ENCODE measurements at places on chromosomes 11 and 22.

DNA sequence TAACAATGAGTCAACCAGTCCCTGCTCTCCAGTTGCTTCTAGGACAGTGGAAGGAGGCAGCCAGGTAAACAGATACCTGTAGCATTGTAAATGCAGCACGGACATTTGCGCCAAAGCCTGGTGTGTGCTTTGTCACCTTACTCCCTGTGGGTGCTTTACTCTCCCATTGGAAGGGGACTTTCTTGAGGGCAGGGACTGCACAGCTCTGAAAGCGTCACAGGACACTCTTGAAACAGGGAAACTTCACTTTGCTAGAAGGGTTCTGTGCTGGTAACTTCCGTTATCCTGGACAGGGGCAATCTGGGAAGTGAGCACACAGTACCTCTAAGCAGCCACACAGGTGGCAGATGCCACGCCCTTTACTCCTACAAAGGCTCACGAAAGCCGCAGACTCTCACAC lies 99.8 kb downstream of the MYO18B start:
- no peak for DNase-seq

DNA sequence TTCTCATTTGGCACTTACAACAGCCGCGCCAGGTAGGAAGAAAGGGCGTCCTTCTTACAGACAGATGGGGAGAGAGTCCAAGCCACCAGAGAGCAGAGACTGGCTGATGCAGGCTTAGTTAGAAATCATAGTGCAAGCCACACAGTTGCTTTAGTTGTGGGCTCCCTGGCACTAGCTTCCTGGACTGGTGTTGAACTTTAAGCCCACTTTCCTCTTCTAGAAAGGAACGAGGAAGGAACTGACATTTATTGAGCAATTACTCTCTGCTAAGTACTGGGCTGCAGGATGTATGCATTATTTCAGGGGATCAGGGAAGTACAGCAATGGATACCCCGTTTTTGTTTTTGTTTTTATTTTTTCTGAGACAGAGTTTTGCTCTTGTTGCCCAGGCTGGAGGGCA lies 3.0 kb downstream of the BACE1 start:
- no peak for DNase-seq

- DNase-seq = peak; percentile 7
These were observed 133.4 kb downstream of the DCDC1 start for GRCh38 chr11:31236143-31236542.

DNA sequence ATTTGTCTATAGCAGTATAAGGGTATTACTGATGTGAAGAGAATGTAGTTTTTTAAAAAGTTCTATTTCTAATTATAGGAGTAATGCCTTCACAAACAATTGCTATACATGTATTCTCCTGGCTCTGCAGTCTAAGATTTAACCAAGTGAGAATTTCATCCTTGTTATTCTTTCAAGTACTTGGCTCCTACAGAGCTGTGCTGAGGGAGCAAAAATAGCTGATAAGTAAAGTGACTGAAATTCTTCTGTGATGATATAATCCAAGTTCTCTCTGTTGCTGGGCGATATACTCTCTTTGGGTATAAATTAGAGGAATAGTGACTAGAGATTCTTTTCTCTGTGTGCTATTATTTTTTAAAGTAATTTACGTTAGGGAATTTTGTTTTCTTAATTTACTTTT lies 68.0 kb downstream of the PGR start:
- DNase-seq = no peak

DNA sequence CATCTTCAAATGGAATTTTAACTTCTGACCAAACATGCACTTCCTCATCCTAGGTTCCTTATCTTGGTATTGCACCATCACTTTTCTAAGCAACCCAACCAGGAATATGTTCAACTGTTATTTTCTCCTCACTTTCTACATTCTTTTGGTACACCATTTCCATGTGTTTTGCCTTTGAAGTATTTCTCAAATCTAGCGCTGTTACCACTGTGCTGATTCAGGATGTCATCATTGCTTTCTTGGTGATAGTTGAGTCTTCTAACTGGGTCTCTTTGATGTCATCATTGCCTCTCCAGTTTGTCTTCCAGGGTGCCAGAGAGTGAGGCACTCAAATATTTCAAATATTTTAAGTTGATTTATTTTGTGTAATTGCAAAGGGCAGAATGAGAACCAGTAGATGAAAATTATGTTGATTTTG lies 47.5 kb downstream of the HORMAD2 start:
- DNase-seq = no peak

- no peak for DNase-seq
These were observed 672.2 kb upstream of the ANO3 start for GRCh38 chr11:25659706-25660105.

GRCh38 chr11:114140826-114141225 lies 81.3 kb downstream of the ZBTB16 start:
- no peak for DNase-seq

- DNase-seq = no peak
These were observed 123.8 kb downstream of the RAB38 start for GRCh38 chr11:88051396-88051795.

DNA sequence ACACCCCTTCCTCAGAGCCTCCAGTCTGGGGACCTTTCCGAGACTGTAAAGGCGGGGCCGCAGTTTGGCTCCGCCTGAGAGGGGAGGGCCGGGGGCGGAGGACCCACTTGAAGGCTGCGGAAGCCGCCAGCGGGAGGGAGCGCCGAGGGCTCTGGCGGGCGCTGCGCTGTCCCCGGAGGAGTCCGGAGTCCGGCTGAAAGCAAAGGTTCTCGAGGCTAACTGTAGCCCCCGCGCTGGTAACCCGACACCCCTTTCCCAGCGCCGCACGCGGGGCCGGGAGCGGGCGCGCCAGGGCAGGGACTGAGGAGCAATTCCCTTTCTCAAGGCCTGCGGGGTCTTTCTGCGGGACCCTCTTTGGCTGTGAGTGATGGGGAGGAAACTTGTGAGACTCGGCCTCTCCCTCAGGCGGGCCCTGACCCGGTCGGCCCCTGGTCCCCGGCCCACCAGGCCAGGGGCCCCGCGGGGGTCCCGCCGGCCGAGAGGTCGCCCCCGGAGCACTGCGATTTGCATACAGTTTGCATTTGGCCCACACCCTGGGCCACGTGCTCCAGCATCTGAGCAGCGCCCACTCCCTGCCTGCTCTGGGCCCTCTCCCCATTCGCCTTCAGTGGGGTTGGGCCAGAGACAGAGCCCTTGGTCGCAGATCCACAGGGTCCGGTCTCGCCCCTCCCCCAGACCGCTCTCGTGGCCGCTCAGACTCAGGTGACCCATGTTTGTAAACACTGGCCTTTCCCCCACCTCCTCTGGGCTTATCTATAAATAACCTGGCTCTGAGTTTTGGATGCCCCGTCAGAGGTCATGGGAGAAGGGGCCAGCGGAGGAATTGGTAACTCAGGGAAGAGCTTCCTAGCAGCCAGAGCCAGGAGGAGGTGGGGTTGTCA lies 519 bp upstream of the ART5 start:
- DNase-seq = peak; percentile 83

GRCh38 chr11:108216988-108217387 lies 5.5 kb downstream of the NPAT start:
- DNase-seq = no peak

DNA sequence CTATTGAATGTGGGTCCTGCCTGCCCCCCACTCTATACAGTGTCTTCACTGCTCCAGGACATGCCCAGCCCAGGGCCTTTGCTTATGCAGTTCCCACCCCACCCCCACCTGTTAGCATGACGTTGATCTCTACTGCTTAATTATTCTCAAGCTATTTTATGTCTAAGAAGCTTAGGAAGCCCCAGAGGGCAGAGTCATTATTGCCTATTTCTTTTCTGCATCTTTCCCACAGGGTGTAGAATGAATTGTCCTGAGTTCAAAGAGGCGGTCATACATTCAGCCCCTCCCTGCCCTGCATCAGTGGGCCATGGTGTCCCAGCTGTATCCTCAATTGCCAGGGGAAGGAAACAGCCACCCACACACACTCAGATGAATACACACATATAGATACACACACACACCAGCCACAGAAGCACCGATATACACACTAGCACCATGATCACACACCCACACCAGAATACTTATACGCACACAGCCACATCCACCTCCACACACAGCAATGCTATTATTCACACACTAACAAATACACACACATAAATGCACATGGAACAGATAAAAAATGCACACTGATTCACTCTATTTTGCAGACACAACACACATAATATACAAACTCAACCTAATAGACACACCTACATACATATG lies 1.5 kb downstream of the PDE2A start:
- no peak for DNase-seq

DNA sequence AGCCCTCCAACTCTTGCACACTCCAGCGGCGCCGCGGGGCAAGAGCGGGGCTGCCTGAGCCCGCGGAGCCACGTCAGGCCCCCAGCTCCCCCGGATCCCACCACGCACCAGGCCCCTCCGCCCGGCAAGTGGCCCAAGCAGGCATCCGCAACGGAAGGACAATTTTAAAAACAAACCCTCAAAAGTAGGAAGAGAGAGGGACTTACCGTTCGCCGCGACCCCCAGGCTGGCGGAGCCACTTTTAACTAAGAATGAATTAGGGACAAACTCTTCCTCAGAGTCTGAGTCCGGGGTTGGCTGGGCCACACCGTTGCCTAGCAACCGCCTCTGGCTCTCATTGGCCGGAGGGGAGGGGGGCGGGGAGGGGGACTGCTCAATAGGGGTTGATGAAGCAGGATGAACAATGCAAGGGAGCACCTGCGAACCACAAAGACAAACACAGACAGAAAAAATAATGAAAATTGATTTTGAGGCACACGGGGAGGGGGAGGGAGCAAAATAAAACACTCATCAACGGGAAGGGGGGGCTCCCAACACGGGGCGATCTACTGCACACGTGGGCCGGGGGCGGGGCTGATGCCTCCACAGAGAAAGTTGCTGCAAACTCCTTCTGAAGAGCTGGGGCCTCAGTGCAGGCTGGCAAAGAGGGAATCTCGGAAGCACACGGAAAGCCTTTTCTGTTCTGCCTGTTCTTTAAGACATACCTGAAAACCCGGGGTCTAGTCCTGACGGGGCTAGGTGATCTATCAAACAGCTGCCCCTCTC lies 387.5 kb upstream of the NARS2 start:
- peak; percentile 55 for DNase-seq

- DNase-seq = peak; percentile 59
These were observed 17.4 kb downstream of the LIMK2 start for GRCh38 chr22:31229402-31230079.

GRCh38 chr22:49936018-49936972 lies 17.9 kb downstream of the CRELD2 start:
- DNase-seq = peak; percentile 45

GRCh38 chr11:119629085-119629484 lies 99.9 kb downstream of the NECTIN1 start:
- DNase-seq = no peak

DNA sequence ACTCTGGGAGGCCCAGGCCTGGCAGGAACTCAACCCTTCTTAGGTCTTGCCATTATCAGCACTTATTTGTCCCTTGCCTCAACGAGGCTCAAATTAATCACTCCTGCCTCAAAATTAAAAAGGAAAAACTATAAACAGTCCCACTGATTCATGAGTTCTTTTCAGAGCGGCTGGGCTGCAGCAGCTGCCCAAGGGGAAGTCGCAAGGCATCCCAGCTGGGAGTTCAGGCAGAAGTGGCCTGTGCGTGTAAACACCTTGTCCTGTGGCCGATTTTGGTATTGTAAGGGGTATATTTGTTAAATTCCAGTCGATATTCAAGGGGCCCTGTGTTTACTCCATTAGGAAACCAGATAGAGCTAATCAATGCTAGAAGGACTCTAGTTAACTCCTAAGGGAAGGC lies 213.9 kb upstream of the CADM1 start:
- DNase-seq = no peak

DNA sequence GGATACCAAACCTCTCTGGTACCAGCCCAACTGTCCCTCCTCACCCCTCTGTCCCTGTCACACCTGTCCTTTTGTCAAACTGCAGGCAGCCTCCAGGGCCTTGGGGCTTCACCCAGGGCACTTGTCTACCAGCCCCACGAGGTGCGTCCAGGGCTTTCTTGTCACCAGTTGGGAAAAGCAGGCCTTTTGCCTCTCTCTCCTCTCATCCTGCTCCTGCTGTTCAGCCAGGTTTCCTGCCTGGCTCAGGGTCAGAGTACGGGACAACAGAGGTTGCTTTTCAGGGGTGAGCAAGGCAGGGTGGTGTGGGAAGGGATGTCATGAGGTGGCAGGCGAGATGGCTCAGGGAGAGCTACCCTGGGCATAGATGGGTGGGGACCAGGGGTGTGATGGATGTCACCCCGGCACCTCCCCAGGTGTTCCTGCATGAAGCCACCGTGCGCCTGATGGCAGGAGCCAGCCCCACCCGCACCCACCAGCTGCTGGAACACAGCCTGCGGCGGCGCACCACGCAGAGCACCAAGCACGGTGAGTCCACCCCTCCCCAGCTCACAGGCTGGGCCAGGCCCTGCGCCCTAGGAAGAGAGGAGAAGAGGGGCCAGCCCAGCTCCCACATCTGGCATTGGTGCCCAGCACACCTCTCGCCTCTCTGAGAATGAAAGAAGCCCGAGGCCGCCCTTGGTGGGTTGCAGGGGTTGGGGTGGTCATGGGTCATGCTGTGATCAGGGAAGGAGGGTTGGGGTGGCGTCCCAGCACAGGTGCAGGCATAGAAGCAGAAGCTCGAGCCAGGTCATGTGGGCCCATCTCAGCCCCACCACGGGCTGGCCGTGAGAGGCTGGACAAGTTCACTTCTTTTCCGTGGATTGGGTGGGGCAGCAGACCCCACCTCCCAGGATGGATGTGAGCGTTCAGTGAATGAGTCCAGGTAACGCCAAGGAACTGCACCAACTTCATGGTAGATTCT lies 10.1 kb downstream of the SHISA8 start:
- DNase-seq = no peak

- DNase-seq = no peak
These were observed 4.6 kb upstream of the RTCB start for GRCh38 chr22:32416556-32417085.

- no peak for DNase-seq
These were observed 185.9 kb upstream of the ZBED5 start for GRCh38 chr11:11043721-11044120.

- DNase-seq = no peak
These were observed 68.3 kb downstream of the DDIAS start for GRCh38 chr11:82969811-82970210.

- DNase-seq = no peak
These were observed 43.2 kb upstream of the DLAT start for GRCh38 chr11:111982019-111982464.

- no peak for DNase-seq
These were observed 406.6 kb downstream of the LARGE1 start for GRCh38 chr22:33513388-33514338.

- no peak for DNase-seq
These were observed 208.4 kb upstream of the TBCEL start for GRCh38 chr11:120815319-120816100.

- DNase-seq = no peak
These were observed 19.9 kb upstream of the ME3 start for GRCh38 chr11:86692317-86692716.

Data from muscle of arm (tissue), 14 donors.